Thymus (tissue), 14 donors: ENCODE measurements at places on chromosomes 6 and 20. TPM values are rescaled to one million over a fixed set of nuclear protein-coding genes. Genes with fewer than 3 reads are reported as not detected.

SNAI1 gene
- polyA plus RNA-seq: 5.5 TPM

TTK gene
- polyA plus RNA-seq: 5.5 TPM

GRCh38 chr6:144053601-144054000, 41.8 kb downstream of the SF3B5 start:
- no peak for DNase-seq

GRCh38 chr6:18406955-18407749, 20.0 kb downstream of the RNF144B start:
- no peak for DNase-seq

GRCh38 chr6:37851997-37852524, 32.5 kb downstream of the ZFAND3 start:
- no peak for DNase-seq

DNA sequence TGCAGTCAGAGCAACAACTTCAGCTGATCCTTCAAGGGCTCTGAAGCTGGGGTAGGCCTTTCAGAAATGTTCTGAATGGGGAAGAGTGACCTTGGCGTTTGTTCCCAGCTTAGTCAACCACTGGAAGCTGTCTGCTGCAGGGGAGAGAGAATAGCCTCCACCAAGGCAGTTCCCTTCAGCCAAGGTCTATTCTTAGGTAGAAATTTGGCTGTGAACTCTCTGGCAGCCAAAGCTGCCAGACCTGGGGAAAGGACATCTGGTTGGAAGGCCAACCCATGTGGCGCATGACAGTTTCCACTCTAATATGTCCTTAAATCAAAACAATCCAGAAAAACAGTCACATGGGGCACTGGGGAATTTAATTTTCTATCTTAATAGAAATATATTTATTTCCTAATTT, 60.1 kb downstream of the FBXO5 start:
- DNase-seq: no peak
